ENCODE measurements at places on chromosomes 7 and 10. TPM values are rescaled to one million over a fixed set of nuclear protein-coding genes. Genes with fewer than 3 reads are reported as not detected.

DNA sequence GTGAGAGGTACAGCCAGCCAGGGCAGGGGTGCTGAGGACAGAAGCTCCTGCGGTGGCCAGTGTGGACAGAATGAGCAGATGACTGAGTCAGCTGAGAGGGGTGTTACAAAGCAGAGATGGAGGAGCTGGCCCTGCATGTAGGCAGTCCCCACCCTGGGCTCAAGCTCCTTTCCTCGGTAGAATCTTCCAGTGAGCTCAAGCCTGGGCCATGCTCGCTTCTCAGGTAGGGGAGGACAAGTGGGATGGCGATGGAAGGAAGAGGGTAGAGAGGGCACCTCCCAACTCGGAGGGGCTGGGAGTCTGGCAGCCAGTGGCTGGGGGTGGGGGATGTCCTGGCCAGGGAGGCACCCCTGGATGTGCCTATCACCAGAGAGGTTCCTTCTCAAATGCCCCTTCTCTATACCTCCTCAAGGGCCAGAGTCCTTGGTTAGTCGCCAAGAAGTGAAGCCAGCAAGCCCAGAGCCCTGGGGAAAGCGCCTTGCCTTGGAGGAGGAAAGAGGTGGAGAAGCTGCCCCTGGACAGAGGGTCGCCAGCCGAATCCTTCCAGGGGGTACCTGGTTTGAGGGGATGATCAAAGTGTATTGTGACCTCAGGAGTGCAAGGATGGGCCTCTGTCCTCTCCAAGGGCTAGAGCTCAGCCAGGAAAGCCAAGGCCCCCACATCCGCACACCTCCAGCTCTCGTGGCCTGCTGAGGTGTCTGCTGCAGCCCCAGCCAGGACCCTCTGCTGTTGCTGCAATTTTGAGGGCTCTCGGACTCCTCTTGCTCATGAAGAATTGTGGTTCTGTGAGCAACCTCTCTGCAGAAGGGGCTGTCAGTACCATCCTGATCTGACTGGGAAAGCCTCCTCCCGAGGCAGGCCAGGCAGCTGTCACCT is 88.6 kb upstream of the MACROH2A2 start:
- no peak for DNase-seq
- no peaks in the 10 kb centered on the region for H3K36me3 ChIP-seq
- no peak overlapping the region for H3K4me3 ChIP-seq
- no peaks in the 10 kb centered on the region for H3K27me3 ChIP-seq
- no peaks in the 10 kb centered on the region for H3K4me1 ChIP-seq
- H3K27ac ChIP-seq: no peak overlapping the region

- peaks cover 19% of the 10 kb centered on the region for H3K4me1 ChIP-seq
- no peaks in the 10 kb centered on the region for H3K27me3 ChIP-seq
- no peak overlapping the region for H3K27ac ChIP-seq
- no peak for DNase-seq
These were observed 222.9 kb upstream of the CELF2 start for GRCh38 chr10:10794791-10795191.

GRCh38 chr7:151925446-151926335 is 30.6 kb upstream of the GALNTL5 start:
- H3K27me3 ChIP-seq: no peaks in the 10 kb centered on the region
- no peaks in the 10 kb centered on the region for H3K4me1 ChIP-seq
- peak; percentile 69 for DNase-seq
- no peaks in the 10 kb centered on the region for H3K36me3 ChIP-seq
- H3K27ac ChIP-seq: peak overlapping the region; percentile 69

DNA sequence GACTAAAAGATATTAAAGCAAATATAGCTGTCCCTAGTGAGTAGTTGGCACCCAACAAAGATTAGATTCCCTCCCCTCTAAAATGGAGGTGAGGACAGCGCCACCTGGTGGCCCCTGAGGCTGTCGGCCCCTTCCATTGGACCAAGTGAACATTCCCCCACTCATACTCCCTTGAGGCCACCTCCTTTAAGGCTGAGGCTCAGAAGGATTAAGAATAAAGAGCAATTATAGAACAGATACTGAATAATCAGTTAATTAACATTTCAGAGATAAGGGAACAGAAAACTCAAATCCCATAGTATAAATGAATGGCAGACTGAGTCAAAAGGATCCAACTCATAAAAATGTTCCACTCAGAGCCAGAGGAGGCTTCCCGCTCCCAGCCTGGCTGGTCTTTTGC is 130.4 kb upstream of the GHITM start:
- H3K27me3 ChIP-seq: no peaks in the 10 kb centered on the region
- no peaks in the 10 kb centered on the region for H3K4me1 ChIP-seq
- H3K36me3 ChIP-seq: no peaks in the 10 kb centered on the region
- no peak overlapping the region for H3K27ac ChIP-seq
- H3K4me3 ChIP-seq: no peak overlapping the region

DNA sequence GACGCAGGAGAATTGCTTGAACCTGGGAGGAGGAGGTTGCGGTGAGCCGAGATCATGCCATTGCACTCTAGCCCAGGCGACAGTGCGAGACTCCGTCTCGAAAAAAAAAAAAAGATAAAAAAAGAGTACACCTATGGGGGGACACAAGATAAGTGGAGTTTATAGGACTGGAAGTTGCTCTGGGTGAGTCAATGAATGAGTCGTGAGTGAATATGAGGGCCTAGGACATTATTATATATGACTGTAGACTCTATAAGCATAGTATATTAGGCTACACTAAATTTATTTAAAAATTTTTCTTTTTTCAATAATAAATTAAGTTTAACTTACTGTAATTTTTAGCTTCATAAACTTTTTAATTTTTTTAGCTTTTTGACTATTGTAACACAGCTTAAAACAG is 19.4 kb upstream of the SGCE start:
- no peak for DNase-seq
- H3K27me3 ChIP-seq: no peaks in the 10 kb centered on the region
- H3K27ac ChIP-seq: no peak overlapping the region
- no peaks in the 10 kb centered on the region for H3K36me3 ChIP-seq
- H3K4me1 ChIP-seq: no peaks in the 10 kb centered on the region
- no peak overlapping the region for H3K4me3 ChIP-seq

DNA sequence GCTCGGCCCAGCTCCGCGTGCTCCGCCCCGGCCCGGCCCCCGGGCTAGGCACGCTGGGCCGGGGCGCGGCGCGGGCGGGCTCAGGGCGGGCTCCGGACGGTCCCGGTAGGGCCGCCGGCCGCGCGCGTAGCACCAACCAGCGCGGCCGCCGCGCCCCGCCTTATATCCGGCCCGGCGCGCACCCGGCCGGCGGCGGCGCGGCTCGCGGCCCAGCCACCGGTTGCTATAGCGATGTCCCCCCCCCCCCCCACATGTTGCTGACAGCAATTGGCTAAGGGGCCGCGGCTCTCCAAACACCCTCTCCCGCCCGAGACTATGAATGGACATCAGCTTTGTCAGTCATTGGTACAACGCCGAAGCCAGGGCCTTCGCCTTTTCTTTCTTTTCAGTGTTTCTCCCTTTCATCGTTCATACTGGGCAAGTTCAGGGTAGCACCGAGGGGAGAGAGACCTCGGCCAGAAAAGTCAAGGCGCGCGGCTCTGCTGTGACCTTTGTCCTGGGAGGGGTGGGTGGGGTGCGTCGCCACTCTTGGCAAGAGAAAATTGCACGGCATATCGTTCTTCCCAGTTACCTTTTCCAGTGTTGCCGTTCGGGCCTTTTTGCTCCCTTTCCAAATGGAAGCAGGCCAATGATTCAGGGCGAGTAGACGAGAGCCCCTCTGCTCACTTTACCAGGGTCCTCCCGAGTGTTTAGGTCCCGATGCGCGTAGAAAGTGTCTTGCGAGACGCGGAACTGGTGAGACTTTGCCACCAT is 354.2 kb downstream of the DNAJB6 start:
- DNase-seq: peak; percentile 34
- peak overlapping the region; percentile 49 for H3K4me3 ChIP-seq
- H3K27ac ChIP-seq: no peak overlapping the region
- H3K36me3 ChIP-seq: no peaks in the 10 kb centered on the region
- peaks cover 13% of the 10 kb centered on the region for H3K4me1 ChIP-seq

The TBC1D12 gene
- 7.9 TPM for total RNA-seq

The CAV1 gene
- total RNA-seq: 76.4 TPM
